Activated effector memory CD4-positive, alpha-beta T cell treated with anti-CD3 and anti-CD28 coated beads, Interleukin-2, amount 50 U/mL, for 16 hours (primary cell): ENCODE measurements at places on chromosomes 1 and 21.

- no peak for DNase-seq
Observed at GRCh38 chr1:64337926-64338325, 132.0 kb upstream of the CACHD1 start.

- DNase-seq, result no peak
Observed at GRCh38 chr1:32695098-32695904, 7.3 kb downstream of the SYNC start.

DNA sequence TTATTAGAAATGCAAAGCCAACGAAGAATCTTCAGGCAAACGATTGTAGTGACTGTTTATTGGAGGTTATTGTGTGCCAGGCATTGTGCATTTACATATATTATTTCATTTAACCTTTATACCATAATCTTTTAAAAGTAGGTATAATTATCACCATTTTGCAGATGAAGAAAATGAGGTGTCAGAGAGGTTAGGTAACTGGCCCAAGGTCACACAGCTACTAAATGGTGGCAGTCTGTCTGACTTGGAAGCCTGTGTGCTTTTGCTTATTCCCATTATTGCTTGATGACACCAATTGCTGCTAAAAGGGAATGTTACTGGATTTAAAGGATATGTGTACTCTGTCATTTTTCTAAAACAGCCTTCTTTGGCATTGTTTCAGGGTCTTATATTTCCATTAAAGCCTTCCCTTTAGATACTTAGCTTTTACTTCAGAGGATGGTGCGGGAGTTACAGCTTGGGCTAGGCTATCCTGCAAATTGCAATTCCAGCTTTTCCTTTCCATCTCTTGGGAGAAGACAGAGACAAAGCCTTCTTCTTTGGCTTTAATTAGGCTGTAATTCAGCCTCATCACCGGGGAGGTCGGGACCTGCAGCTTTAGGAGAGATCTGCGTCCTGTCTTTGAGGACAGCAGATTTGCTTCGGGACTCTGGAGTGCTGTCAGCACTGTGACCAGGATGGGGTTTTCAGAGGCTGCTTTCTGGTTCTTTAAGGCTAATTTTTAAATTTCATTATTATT, 37.4 kb upstream of the ERRFI1 start:
- DNase-seq, result no peak

GRCh38 chr1:147717706-147718097, 42.7 kb downstream of the GJA5 start:
- no peak for DNase-seq

- no peak for DNase-seq
Observed at GRCh38 chr1:3785456-3786157, 10.7 kb downstream of the LRRC47 start.

- no peak for DNase-seq
Observed at GRCh38 chr1:63794939-63795378, 21.1 kb downstream of the ROR1 start.

- DNase-seq, result no peak
Observed at GRCh38 chr1:156102633-156103511, 11.6 kb upstream of the LMNA start.

DNA sequence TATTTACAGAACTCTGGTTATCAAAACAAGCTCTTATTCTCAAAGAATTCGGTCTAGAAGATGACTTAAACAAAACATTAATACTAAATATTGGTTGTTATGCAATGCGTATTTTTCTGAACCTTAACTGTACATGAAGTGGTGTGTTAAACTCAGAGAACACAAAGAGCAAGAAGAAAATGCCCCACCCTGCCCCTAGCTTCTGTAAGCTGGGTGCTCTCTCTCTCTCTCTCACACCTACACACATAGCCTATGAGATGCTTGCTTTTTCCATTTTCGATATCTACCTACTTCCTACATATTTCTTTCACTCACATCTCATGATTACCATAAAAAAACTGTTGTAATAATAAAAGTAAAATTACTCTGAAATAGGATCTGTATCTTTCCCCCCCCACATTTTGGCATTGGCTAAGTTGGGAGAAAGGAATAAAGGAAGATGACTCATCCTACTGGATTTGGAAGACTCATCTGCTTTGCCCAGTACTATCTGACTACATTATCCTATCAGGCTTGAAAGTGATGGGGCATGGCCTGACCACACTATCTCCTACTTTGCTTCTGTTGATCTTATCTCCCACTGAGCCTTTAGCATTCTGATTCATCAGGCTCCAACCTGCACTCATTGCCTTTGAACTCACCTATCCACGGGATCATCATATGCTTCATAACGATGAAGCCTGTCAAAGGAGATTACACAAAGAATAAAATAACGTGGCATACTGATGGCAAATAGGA, 2.9 kb downstream of the CRYZ start:
- DNase-seq, result no peak

GRCh38 chr1:32960819-32961355, 3.7 kb downstream of the RNF19B start:
- DNase-seq, result no peak

DNA sequence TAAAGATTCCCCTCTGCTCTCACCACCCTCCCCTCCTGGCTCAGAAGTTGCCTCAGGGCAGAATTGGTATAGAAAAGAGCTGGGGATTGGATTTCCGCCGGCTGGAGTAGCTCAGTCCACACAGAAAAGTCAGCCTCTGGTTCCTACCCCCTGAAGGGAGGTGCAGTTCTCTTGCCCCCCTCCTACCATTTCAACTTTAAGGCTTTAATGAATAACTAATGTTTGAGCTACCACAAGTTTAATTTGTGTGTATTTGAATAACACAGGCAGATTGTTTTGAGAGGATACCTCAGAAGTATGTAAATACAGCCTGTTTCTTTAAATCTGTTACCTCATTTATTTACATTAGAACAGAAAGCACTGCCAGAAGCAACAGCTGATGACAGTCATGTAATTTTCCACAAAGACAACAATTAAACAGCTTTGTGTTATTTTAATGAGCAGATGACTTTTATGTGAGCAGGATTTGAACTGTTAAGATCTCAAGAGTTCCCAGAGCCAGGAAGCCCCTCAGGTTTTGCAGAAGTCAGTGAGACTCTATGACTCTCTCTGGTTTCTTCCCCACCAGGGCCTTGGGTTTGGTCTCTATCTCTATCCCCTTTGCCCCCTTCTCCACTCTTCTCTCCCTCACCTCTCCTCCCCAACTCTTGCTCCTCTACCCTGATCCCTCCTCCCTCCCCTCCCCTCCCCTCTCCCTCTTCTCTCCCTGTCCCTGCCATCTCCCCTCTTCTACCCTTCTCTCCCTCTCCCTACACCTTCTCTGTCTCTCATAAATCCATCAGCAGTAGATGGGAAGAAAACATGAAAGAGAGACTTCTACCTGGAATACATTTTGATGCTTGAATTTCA, 26.3 kb downstream of the DUSP10 start:
- DNase-seq, result no peak

- DNase-seq, result no peak
Observed at GRCh38 chr1:8813016-8813763, 4.2 kb downstream of the RERE start.

GRCh38 chr1:60727552-60727951, 354.8 kb upstream of the NFIA start:
- DNase-seq, result no peak

- DNase-seq, result no peak
Observed at GRCh38 chr21:38376693-38377092, 119.9 kb downstream of the KCNJ15 start.

DNA sequence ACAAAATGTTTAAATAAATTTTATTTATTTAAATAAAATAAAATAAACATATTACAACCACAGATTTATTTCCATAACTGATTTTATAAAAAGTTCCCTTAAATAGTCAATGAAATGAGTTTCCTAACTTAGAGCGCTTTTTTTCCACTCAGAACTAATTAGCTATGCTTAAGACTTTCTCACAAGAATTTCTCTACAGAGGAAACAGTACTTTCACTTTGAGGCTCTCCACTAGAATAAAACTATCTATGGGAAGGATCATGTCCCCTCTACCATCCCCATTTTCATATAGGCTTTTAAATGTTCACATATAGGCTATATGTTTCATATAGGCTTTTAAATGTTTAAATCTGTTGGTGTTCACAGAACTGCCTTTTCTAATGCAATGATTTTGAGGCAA, 40.0 kb upstream of the DPH5 start:
- DNase-seq, result no peak

DNA sequence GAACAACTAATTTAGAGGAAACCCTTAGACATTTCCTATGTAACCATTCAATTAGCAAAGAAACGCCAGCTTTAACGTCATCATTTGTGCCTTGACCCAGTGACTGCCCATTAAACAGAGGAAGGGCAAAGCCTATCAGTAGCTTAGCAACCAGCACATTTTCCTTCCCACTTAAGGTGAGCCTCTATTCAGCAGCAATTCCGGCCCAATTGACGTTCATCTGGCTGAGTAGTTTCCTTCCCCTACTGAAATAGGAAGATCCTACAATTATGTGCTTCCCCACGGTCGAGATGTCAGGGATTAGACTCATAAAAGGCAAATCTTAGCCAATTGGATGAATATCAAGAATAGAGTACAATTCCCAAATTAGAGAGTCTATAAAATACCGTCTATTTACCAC, 482.1 kb upstream of the ADAMTS5 start:
- no peak for DNase-seq

GRCh38 chr1:210900820-210901219, 233.1 kb downstream of the KCNH1 start:
- DNase-seq, result no peak
